Stimulated activated CD8-positive, alpha-beta memory T cell treated with anti-CD3 and anti-CD28 coated beads, Interleukin-4, amount 100 ng/mL, for 24 hours (primary cell): ENCODE measurements at places on chromosomes 11 and 22.

- DNase-seq, result no peak
Observed at GRCh38 chr11:121578251-121578976, 125.6 kb upstream of the SORL1-AS1 start.

- DNase-seq, result no peak
Observed at GRCh38 chr11:35390737-35391682, 28.3 kb downstream of the SLC1A2 start.

GRCh38 chr11:132714859-132715440, 817.4 kb downstream of the OPCML start:
- no peak for DNase-seq

- DNase-seq, result no peak
Observed at GRCh38 chr11:86176165-86176884, 68.2 kb upstream of the EED start.

GRCh38 chr11:35144806-35145205, 5.8 kb downstream of the CD44 start:
- no peak for DNase-seq

- peak; percentile 48 for DNase-seq
Observed at GRCh38 chr22:40525250-40525884, 111.2 kb downstream of the MRTFA start.

DNA sequence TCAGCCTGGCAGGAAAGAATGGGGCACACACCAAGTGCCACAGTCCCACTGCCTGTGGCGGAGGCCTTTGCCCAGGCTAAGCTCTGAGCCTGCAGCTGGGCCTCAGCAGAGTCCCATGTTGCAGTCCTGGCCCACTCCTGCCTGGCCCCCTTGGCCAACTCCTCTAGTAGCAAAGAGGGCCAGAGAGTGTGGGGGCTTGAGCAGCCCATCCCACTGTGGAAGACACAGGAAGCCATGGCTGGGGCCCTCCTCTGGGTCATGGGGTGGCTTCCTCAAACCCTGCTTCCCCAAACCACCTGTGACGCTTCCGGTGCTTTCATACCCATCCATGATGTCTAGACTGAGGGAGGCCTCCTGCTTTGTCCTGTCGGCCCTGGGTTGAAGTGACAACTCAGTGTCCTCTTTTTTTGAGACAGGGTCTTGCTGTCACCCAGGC, 5.8 kb downstream of the RPS19BP1 start:
- no peak for DNase-seq

DNA sequence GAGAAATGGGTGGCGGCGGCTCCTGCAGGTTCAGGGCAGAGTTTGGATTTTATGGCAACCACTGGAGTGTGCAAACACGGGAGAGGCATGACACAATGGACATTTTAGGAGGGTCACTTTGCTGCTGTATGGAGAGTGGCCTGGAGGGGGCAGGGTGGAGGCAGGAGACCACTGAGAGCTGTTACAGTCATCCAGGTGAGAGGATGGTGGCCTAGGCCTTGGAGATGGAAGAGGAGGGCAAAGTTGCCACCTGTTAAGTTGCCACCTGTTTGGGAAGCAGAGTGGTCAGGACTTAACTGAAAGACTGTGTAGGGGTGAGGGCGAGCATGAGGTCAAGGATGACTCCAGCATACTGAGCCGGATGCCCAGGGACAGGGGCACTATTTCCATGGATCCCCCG, 2.3 kb upstream of the RAD9A start:
- no peak for DNase-seq

GRCh38 chr11:123566852-123567251, 87.6 kb downstream of the SCN3B start:
- DNase-seq, result no peak

DNA sequence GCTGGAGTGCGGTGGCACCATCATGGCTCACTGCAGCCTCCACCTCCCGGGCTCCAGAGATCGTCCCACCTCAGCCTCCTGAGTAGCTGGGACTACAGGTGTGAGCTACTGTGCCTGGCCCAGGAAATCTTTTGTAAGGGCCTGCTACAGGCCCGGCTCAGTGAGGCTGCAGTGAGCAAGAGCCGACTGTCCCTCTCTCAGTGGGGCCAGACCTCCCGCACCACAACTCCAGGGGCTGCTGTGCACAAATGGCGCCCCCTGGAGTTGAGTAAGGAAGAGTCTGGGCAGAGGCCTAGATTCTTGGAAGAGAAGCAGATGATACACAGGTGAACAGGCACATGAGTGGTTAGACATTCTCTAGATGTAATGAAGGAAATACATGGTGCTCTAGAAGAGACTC, 7.0 kb downstream of the SERHL2 start:
- DNase-seq, result no peak

- DNase-seq, result no peak
Observed at GRCh38 chr11:112841729-112842128, 119.5 kb upstream of the NCAM1 start.

DNA sequence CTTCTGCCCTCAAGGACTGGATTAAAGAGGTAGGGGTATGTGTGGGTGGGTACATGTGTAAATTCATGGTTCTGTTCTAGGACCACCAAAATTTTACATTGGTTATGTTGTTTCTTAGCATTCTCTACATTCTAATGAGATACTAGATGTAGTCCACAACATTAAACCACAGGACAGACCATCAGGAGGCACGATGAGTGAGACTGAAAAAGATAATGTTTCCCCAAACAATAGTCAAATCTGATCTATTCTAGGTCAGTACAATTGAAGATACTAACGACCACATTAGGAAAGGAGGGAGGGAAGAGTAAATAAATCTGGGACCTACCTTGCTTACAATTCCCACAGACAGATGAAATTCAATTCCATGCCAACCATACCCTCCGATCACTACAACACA, 42.2 kb downstream of the MRTFA start:
- no peak for DNase-seq

DNA sequence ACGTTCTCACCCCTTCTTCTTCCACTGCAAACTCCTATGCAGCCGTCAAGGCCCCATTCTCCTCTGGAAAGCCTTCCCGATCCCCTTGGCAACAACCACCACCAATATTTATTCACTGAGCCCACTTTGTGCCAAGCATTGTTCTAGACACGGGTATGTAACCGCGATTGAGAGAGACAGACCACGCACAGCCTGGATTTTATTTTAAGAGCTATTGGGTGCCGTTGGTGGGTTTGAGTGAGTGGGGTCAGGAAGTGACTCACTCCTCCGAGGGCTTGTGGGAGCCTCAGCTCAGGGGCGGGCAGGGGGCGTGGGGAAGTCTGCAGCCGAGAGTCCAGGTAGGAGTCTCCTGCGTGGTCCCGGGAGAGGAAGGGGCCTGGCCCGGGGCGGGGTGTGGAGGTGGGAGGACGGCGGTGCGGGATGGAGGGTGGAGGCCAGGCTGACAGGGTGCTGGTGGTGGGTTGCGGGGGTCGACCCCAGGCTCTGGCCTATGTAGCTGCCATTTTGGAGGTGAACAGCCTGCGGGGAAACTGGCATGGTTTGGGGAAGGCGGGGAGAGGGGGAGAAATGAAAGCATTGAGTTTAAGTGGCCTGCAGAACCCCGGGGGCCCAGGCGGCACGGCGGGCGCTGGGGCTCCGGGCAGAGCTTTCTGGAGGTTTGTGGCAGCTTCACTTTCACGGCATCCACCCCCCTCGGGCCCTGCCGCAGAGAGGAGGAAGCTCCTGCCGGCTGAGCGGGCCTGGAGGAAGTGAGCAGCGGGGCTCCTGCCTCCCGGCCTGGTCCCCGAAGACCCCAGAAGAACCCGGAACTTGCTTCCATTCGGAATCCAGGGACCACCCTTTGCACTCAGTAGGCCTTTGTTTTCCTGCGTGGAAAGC, 547 bp downstream of the PARVG start:
- DNase-seq, result peak; percentile 48
